ENCODE measurements at places on chromosomes 2 and 18.

DNA sequence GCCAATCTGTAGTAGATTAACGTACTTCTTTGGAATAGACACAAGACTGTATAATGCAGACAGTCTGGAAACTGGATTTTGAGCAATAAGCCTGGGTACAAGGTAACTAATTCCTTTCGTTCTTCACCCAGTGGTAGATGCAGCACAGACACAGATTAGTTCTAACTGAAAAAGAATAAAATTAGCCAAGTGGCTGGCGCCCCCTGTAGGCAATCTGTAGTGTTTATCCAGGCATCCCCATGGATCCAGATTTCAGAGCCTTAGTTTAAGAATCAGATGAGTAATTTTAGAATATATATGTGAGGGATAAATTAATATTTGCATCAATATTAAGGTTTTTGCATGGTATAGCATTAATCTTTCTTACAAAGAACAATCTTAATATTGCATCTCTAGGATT lies 563.9 kb downstream of the DCC start:
- no peak for DNase-seq

DNA sequence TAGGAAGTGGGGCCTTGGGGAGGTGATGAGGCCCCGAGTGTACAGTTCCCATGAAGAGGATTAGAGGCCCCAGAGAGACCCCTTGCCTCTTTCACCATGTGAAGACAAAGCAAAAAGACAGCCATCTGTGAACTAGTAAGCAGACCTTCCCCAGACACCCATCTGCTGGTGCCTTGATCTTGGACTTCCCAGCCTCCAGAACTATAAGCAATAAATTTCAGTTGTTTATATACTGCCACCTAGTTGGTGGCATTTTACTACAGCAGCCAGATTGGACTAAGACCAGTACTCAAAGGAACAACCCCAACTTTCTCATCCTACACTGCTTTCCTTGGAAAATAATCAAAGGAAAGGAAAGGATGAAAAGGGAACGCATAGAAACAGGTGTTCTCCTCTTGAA lies 27.9 kb upstream of the CREG2 start:
- DNase-seq: no peak

DNA sequence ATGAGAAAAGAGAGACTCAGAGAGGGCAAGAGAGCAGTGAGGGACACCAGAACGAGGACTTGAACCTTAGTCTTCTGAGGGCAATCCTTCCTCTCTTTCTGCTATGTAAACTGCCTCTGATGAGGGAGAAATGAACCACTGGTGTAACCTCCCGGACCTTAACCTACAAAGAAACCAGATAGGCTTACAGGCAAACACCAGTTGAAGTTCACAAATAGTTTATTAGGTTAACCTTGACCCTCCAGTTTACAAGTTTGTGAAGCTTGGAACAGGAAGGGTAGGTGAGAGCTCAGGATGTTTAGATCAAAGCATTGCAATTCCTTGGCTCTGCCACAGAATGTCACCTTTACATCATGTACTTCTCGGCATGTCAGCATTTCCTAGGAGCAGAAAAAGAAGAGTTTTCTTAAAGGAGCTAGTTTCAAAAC lies 486.4 kb upstream of the SPRED2 start:
- no peak for DNase-seq

DNA sequence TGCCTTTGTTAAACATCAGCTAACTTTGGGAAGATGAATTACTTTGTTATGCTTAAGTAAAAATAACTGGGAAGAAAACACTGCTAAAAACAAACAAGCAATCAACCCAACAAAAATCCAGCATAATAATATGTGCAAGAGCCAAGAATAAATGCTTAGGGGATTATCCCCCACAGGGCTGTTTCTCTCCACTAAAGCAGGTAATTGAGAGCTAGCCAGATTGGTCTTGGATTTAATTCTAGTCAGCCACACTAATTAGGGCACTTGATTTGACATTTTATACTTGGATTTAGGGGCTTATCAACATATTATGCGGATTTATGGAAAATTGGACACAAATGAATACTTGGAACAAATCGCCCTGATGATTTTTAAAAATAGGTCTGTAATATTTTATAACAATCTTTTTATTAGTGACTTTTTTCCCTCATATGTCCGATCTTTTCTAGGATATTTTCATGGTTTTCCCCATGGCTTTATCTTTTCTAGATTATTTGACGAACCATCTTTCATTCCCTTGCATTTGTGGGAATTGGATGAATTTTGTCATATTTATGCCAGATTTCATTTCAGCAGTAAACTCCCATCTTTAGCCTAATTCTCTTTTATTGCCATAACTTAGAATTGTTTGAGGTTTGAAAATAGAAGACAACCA lies 199.1 kb upstream of the NXPH2 start:
- no peak for DNase-seq

DNA sequence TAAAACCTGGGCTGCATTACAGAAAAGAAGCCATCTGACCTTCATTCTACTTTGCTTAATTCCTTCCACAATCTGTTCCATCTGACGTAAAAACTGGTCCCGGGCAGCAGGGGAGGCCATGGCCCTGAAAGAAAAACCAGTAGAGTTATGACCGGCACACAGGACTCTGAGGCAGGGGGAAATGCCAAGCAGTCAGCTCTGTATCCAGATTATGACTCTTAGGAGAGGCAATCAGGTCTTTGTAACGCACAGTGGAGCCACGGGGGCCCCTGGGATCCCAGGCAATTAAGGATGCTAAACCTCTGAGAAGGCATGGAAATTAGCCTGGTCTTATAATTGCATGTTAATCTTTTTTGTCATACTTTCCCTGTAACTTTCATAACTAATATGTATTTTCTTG lies 78.4 kb downstream of the CCDC93 start:
- DNase-seq: no peak

GRCh38 chr2:209556354-209556961 lies 132.6 kb downstream of the MAP2 start:
- DNase-seq: no peak

GRCh38 chr2:14385043-14385442 lies 247.5 kb upstream of the LRATD1 start:
- DNase-seq: no peak

DNA sequence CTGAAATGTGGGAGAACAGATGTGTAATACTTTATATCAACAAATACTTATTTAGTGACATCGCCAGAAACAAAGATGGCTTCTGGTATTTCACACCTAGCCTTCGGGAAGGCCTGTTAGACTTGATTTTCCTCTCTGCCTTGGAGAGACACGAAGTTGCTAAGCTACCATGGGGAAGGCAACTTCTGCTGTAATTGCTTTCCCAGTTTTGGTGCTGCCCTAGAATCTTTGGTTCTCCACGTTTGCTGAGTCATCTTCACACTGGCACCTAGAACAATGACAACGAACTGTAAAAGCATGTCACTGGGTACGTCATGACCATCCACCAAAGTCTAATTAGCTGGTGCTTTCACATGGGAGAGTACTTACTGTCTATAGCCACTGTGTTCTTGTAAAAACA lies 58.7 kb upstream of the ACTR3 start:
- no peak for DNase-seq

DNA sequence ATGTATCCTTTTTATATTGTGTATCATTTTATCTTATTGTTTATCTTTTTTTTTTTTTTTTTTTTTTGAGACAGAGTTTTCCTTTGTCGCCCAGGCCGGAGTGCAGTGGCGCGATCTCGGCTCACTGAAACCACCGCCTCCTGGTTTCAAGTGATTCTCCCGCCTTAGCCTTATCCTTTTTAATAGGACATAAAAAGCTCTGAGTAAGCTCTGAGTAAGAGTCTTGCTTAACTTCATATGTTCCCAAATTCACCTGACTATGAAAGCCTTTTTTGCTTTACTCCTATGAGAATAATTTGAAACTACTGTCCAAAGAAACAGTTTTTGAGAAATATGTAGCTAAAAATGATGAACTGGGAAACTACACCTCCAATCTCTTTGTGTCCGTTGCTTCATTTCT lies 525.5 kb downstream of the IRS1 start:
- DNase-seq: no peak

DNA sequence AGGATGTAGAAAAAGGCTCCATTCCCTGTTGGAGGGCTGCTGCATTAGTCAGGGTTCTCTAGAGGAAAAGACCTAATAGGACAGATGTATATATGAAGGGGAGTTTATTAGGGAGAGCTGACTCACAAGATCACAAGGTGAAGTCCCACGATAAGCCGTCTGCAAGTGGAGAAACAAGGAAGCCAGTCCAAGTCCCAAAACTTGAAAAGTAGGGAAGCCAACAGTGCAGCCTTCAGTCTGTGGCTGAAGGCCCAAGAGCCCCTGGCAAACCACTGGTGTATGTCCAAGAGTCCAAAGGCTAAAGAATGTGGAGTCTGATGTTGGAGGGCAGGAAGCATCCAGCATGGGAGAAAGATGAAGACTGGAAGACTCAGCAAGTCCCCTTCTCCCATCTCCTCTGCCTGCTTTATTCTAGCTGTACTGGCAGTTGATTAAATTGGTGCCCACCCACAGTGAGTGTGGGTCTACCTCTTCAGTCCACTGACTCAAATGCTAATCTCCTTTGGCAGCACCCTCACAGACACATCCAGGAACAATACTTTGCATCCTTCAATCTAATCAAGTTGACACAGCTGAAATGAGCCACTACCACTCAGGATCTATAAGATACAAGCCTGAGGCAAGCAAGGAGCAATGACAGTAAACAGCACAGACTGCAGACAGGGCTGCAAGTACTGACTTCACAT lies 30.0 kb upstream of the ATG16L1 start:
- no peak for DNase-seq

DNA sequence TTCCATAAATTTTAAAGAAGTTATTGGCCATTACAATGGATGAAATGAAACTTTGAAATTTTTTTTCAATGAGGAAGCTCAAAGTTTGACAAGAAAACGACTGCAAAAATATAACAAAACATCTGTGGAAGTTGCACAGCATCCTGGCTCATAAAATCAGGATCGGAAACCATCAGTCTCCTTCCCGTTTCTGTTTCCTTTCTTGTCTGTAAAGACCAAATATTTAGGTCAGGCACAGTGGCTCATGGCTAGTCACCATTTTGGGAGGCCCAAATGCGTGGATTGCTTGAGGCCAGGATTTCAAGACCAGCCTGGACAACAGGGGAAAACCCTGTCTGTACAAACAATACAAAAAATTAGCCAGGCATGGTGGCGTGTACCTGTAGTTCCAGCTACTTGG lies 27.6 kb upstream of the SSB start:
- DNase-seq: no peak

DNA sequence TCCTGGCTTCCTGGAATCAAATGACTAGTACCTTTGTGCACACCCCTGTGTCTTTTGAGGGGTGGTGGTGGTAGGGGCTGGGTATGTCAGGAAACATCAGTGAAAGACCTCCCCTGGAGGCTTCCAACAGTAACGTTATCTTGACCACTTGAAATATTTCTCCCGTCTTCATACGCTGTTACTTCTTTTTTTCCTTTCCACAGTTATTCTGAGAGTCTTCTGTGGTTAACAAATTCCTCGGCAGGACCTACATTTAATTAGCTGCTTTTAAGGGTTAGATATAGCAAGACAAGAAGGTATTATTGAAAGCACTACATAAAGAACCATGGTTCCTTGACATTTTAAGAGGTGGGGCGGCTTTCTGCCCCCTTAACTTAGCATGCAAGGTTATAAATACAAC lies 34.6 kb downstream of the UGP2 start:
- DNase-seq: no peak

DNA sequence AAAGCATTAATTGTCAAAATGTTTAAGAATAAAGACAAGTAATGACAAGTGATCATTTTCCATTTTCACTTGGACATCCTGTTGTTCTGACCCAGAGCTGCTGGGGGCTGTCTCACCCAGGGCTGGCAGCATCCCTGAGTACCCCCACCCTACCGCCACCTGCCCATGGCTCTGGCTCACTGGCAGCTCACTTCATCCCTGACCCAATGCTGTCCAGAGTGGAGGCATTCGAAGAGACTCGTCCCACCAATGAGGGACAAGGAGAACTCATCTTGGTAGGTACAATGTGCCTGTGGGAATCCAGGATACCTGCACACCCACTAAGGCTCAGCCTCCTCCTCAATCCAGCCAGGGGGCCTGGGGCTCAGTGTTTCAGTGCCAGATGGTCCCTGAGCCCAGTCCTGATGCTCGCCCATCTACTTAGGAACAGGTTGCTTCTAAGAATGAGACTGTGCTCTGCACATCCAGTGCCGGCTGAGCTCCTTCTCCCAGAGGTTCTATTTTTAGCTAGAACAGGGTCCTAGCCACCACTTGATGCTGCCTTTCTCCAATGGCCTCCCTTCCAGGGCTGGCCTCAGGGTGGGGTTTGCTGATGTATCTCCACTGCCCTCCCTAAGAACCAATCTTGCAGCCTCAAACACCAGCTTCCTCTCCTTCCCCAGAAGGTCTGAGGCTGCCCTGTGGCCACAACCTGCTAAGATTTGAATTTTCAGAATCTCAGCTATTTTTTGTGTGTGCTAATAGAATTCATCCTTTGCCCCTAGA lies 53.7 kb downstream of the ADD2 start:
- no peak for DNase-seq

DNA sequence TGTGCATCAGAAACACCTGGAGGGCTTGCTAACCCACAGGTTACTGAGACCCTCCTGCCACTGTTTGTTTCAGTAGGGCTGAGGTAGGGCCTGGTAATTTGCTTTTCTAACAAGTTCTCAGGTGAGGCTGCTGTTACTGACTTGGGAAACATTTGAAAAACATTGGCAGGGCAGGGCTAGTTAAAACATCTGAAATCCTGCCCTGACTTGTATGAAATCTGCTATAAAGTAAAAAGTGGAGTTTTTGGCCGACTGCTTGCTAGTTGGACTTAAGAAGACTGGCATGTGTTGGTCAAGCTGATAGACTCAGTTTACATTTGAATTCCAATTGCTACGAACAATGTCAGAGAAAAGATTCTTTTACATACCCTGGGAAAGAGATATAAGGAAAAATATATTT lies 111.6 kb upstream of the DLX2 start:
- DNase-seq: no peak

- no peak for DNase-seq
Measured at GRCh38 chr2:186559848-186560247, 30.0 kb upstream of the ITGAV start.

- DNase-seq: no peak
Measured at GRCh38 chr2:60104514-60105505, 448.6 kb downstream of the BCL11A start.

DNA sequence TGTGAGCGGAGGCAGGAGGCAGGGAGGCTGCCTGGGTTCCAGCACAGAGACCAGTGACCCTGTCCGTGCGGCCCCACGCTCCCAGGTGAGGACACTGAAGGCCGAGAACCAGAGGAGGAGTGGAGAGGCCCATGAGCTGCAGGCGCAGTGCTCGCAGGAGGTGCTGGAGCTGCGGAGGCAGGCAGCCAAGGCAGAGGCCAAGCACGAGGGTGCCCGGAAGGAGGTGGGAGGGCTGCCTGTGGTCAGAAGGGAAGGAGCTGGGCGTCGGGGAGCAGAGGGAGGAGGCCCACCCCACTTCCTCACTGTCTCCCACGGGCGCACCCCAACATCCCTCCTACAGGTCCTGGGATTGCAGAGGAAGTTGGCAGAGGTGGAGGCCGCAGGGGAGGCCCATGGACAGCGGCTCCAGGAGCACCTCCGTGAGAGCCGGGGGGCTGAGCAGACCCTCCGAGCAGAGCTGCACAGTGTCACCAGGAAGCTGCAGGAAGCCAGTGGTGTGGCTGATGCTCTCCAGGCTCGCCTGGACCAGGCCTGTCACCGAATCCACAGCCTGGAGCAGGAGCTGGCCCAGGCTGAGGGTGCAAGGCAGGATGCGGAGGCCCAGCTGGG lies 33.0 kb upstream of the SNED1 start:
- DNase-seq: no peak
